Transverse colon (tissue), 4 donors: ENCODE measurements at places on chromosomes 7 and 10. TPM values are rescaled to one million over a fixed set of nuclear protein-coding genes. Genes with fewer than 3 reads are reported as not detected.

- no peak overlapping the region for H3K27ac ChIP-seq
- H3K27me3 ChIP-seq: no peaks in the 10 kb centered on the region
- no peaks in the 10 kb centered on the region for H3K4me1 ChIP-seq
- H3K36me3 ChIP-seq: no peaks in the 10 kb centered on the region
Measured at GRCh38 chr10:25493122-25493893, 318.5 kb downstream of the GPR158 start.

- DNase-seq: no peak
- peak overlapping the region; percentile 48 for H3K4me3 ChIP-seq
- H3K27me3 ChIP-seq: peaks cover 11% of the 10 kb centered on the region
- H3K4me1 ChIP-seq: peaks cover 4% of the 10 kb centered on the region
Measured at GRCh38 chr7:155344270-155344617, 46.6 kb downstream of the INSIG1 start.

- no peak for DNase-seq
- H3K4me1 ChIP-seq: peaks cover 9% of the 10 kb centered on the region
- no peak overlapping the region for H3K27ac ChIP-seq
- H3K4me3 ChIP-seq: no peak overlapping the region
Measured at GRCh38 chr7:143321242-143321641, 5.3 kb downstream of the CLCN1 start.

GRCh38 chr10:101217044-101217425 is 12.2 kb downstream of the LBX1 start:
- no peak overlapping the region for H3K4me3 ChIP-seq
- DNase-seq: no peak
- H3K36me3 ChIP-seq: no peaks in the 10 kb centered on the region
- H3K27ac ChIP-seq: no peak overlapping the region

The ITPRID1 gene
- 3.0 TPM for total RNA-seq
